ENCODE measurements at places on chromosomes 7 and 10.

DNA sequence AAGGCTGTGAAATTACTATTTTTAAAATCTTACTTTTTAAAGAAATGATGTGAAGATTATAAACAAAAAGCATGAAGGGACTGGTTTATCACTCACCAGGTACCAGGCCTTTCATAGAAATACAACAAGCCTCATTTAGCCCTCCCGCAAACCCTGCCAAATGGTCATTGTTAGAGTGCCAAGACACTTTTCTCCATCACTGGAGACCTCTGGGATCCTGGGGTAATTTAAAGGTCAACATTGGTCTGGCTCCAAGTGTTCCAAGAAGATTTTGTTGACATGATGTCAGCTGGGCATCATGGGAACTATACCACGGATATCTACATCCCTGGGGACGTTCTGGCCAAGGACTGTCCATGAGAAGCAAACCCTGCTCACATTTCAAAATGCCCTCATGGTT is 138.0 kb upstream of the FRMD4A start:
- no peak for DNase-seq

- no peak for DNase-seq
Measured at GRCh38 chr7:7550663-7551062, 15.0 kb upstream of the COL28A1 start.

DNA sequence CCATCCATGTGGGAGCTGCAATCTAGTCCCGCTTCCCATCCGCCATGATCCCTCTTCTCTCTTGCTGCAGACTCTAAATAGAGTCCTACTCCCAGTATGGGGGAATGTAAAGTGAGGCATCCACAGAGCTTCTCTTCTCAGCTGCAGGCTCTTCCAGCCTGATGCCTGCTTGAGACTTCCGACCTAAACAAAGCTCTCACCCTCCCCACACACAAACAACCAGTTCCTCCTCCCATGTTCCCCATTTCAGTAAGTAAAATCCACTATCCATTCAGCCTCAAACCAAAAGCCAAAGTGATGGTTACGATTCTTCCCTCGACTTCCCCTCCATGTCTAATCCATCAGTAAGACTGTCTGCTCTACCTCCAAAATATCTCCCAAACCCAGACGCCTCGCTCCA is 108.2 kb upstream of the NFE2L3 start:
- DNase-seq: no peak

DNA sequence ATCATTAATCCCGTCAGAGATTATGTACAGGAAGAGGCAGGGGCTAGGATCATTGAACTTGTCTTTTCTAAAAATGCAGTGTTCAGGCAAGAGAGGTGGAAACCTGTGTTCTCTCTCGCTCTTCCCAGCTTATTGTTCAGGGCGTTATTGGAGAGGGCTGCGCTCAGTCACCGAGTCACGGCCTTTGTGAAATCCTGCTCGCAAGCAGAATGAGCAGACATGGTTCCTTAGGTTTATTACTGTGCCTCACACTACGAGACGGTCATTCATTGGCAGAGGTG is 631 bp upstream of the PRKRIP1 start:
- DNase-seq: no peak

- DNase-seq: no peak
Measured at GRCh38 chr7:1120791-1121190, 32.9 kb downstream of the GPER1 start.

GRCh38 chr10:117778241-117778640 is 235.7 kb downstream of the EMX2 start:
- DNase-seq: no peak

GRCh38 chr7:3537210-3537875 is 236.3 kb downstream of the SDK1 start:
- DNase-seq: no peak

DNA sequence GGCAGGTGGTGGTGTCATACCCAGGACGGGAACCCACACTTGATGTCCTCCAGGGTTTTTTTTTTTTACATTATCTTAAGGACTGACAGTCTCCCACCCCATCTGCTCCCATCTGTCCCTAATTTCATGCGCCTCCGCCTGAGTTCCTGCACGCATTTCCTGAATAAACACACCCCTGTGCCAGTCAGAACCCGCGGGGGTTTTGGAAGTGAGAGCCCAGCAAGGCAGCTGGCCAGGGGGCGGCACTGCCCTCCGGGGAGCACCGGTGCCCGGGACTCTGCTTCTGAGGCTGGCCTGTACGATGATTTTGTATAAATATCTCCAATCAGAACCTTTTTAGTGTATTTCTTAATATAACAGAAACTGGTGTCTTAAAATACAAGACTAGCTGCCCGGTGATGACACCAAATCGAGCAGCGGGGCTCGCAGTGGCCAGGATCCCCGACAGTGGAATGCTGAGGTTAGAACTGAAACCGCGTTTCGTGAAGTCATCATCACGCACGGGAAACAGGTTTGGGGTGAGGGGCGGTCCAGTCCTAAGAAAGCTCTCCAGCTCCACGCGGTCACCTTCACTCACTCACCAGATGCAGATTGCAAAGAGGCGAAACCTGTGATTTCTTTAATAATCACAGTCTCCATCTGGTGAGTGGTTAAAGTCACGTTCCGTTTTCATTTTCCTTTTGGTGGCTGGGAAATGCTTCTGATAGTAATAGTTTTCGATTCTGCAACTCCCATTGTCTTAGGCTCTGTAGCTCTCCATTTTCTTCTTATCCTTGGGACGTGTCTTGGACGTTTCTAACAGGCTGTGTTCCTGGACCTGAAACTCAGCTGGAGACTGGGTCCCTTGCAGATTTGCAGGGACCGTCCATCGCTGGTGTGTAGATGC is 19.7 kb downstream of the BNIP3 start:
- no peak for DNase-seq

Measured in fibroblast of skin of left quadriceps (primary cell).